ENCODE measurements at places on chromosomes 2 and 18. TPM values are rescaled to one million over a fixed set of nuclear protein-coding genes. Genes with fewer than 3 reads are reported as not detected.

- peak; percentile 73 for DNase-seq
- no peaks in the 10 kb centered on the region for H3K27me3 ChIP-seq
- H3K27ac ChIP-seq, result peak overlapping the region; percentile 67
Observed at GRCh38 chr2:223576873-223577272, 25.3 kb downstream of the SCG2 start.

The HOXD9 gene
- total RNA-seq, result not detected

The UGT1A10 gene
- not detected for total RNA-seq

DNA sequence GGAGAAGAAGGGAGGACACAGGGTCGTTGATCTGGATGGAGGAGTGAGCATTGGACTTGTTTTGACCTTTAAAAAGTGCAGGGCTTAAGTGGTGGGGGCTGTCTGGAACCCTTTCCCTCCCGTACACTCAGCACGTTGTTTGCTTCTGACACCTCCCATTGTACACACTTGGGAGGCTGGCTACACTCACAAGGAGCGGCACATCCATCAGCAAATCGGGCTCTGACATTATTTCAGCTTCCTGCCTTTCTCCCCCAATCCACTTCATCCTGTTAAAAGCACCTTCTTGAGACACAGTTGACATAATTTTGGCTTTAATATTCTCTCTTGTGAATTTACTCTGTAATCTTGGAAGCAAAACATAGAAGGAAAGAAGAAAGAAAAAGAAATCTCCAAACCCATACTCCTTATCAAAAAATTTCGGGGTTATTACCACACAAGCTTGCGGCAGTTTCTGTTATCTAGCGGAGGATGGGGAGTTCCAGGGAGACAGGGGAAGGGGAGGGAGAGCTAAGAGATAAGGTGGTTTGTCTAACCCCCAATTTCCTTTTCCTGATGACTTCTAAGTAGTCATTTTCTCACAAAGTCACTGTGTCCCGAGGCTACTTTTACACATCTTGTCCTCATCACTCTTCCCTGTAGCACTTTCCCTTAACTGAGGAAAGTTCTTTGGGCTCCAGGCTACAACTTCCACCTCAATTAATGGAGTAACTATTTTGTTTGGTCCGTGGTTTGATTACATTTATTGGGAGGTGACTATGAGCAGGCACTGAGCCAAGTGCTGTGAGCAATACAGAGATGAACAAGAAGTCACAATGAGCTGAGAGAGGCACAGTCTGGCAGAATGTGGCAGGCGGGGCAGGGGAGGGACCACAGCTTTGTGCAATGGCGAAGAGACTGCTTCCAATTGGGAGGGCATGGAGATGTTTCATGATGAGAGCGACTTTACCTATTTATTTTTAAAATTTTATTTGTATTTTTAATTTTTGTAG, 240.1 kb upstream of the MEX3C start:
- no peaks in the 10 kb centered on the region for H3K4me1 ChIP-seq
- DNase-seq, result no peak
- no peak overlapping the region for H3K4me3 ChIP-seq
- H3K27ac ChIP-seq, result no peak overlapping the region
- peaks cover 24% of the 10 kb centered on the region for H3K27me3 ChIP-seq

The LRATD1 gene
- 0.07 TPM for total RNA-seq
